Natural killer cell treated with Interleukin-12 subunit alpha and Interleukin-12 subunit beta and Interleukin-15 and Interleukin-18, amount 100 ng/mL, for 72 hours (primary cell): ENCODE measurements at places on chromosomes 16 and 17. TPM values are rescaled to one million over a fixed set of nuclear protein-coding genes. Genes with fewer than 3 reads are reported as not detected.

The UBALD2 gene
- 262 TPM for total RNA-seq

The UNC45B gene
- total RNA-seq, result 0.14 TPM

The KIF18B gene
- total RNA-seq, result 26.5 TPM

The KRTAP9-4 gene
- total RNA-seq, result not detected

The PCTP gene
- total RNA-seq, result 19.8 TPM

DNA sequence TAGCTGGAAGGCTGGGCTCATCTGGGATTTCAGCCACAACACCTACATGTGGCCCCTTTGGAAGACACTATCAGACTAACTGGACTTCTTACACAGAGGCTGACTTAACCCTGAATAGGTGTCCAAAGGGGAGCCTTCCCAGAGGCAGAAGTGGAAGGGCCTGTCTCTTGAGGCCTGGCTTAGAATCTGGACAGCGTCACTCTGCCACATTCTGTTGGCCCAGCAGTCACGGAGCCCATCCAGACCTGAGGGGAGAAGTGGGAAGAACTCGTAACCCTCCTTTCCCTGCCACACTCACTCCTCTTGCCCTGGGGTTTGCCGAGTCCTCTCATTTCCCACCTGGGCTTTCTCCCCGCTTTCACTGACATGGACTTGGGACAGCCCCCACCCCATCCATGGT, 170.5 kb downstream of the C16orf95 start:
- no peak for DNase-seq

GRCh38 chr17:14196377-14196997, 40.2 kb downstream of the CDRT15 start:
- DNase-seq, result no peak

- no peak for DNase-seq
Measured at GRCh38 chr16:31193874-31194273, 8.7 kb downstream of the PYCARD start.

GRCh38 chr17:18070861-18071340, 16.8 kb upstream of the DRG2 start:
- no peak for DNase-seq

GRCh38 chr16:83233153-83233552, 574.6 kb upstream of the HSBP1 start:
- no peak for DNase-seq

GRCh38 chr17:75901727-75902126, 3.0 kb downstream of the MRPL38 start:
- DNase-seq, result no peak
